ENCODE measurements at places on chromosomes 16 and 17.
A peak's percentile ranks its signal among the peaks of the same experiment; 100 is the strongest.

DNA sequence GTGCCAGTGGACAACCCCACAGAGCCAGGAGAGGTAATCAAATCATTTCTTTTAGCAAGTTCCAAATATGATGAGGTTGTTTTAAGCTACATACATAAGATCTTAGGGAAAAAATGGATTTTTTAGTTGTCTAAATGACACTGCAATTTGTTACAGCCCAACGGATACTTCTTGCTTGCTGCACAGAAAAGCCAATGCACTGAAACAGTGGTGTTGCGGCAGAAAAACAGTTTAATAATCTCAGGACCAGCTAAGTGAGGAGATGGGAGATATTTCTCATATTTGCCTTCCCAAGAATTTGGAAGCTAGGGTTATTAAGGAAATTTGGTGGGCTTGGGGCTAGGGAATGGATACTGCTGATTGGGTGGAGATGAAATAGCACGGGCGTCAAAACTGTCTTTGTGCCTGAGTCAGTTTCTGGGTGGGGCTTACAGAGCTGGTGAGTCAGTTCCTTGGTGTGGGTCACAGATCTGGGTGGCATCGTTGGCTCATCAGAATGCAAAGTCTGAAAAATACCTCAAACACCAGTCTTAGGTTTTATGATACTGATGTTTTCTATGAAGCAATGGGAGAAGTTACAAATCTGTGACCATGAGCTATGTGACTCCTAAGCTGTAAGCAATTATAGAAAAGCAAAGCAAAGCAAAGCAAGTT, 255.4 kb downstream of the IRX3 start:
- no peak for DNase-seq

- DNase-seq = peak; percentile 53
These were observed 72.8 kb upstream of the MED9 start for GRCh38 chr17:17403899-17404576.

DNA sequence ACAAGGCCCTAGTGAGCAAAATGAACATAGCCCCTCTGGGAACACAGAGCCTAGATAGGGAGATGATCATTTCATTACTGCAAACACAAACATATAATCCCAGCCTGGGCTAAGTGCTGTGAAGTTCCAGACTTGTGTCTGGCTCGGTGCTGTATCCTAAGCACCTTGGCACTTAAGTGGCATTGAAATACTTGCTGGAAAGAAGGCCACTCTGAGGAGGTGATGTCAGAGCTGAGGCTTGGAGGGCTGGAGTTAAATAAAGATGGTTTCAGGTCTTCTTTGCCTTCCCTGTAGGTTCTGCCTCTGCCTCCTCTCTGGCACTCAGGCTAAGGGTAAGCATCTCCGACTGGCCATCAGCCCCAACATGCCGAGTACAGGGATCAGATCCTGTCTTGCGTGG, 2.4 kb upstream of the CACNA1G start:
- no peak for DNase-seq

GRCh38 chr17:30415491-30415890, 36.8 kb downstream of the CPD start:
- no peak for DNase-seq

DNA sequence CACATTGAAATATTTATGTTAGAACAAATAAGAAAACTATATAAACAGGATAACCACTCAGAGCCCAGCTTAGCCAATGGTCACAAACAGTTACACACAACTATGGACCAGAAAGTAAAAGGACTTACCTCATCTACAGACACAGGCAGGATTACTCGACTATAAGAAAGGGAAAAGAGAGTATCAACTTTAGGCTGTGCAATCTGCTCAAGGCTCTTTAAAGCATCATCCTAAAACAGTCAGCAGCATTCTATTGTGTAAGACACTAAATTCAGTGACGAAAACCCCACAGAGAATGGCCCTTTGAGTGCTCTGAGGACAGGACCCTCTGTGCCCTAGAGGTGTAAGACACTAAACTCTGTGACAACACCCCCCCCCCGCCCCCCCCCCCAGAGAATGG, 4.2 kb downstream of the PITPNA start:
- no peak for DNase-seq

DNA sequence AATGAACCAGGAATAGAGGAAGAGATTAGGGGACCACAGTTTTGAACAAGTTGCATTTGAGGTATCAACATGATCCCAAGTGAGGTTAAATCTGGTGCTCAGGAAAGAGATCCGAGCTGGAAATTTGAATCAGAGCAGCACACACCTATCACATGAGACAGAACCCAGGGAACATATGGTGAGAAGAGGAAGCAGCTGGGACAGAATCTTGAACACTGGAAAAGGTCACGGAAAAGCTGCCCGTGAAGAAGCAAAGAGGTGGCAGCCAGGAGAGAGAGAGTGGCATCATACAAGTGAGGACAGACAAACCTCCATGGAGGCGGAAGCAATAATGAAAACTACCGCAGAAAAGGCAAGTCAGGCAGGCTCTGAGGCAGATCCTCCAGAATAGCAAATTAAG, 36.1 kb downstream of the USP31 start:
- no peak for DNase-seq

DNA sequence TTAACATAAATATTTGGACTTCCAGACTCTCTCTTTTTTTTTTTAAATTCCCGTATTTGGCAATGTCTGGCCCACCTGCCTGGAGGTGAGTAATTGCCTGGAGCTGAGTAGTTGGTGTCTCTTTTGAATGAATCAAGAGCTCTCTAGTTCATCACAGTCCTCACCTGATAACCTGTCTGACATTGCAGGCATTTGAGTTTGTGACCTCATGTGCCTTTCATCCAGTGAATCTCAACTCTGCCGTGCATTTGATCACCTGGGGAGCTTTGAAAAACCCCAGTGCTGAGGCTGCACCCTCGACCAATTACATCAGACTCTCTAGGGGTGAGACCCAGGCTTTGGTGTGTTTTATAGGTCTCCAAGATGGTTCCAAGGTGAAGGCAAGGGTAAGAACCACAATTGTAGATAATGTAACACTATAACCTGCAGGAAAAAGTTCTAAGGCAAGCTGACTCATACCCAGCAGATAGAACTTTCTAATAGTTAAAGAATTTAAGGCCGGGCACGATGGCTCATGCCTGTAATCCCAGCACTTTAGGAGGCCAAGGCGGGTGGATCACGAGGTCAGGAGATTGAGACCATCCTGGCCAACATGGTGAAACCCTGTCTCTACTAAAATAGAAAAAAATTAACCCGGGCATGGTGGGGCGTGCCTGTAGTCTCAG, 24.5 kb upstream of the HS3ST2 start:
- DNase-seq = no peak

DNA sequence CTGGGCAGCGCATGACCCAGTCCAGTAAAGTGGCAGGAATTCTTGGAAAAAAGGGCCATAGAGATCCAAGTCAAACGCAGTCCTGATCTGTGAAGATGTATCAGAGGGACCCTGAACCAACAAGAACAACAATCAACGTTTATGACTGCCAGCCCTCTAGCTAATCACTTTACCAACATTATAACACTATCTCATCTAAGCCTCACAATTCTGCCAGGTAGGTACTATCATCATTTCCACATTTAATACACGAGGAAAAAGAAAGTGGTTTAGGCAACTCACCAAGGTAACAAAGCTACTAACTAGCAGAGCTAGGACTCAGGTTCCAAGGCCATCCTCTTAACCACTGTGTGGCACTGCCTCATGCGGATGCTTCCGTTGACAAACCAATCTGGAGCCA, 28.1 kb downstream of the TEX2 start:
- DNase-seq = no peak

DNA sequence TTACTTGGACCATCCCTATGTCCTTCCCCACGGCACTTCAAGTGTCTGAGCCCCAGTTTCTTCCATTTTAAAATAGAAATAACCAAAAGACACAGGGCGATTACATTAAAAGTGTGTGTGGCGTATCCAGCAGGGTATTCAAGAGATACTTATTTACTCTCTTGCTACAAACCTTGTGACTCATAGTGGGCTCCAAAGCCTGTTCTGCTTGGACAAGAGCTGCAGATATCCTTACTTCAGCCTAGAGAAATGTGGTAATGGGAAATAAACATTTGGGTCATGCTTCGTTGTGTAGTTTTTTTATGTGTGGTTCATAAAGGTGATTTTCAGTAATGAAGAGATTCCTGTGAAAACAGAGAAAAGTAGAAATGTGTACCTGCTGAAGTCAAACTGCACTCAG, 288.9 kb upstream of the CDH11 start:
- DNase-seq = no peak

DNA sequence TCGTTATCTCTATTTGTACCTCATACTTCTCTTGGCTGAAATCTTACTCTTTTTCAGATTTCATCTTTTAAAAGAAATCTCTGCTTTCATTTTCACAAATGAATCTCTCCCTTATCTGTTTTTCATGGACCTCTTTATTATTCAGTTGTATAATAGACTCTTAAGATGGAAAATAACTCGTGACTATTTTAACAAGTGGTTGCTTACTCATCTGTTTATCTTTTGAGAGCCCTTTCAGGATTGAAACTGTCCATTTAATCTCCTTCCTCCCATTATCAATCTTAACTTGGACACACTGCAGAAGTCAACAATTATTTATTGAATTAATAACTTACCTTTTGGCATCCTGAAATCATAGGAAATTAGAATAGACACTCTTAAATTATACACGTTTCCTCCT, 68.8 kb downstream of the ABCA8 start:
- no peak for DNase-seq

DNA sequence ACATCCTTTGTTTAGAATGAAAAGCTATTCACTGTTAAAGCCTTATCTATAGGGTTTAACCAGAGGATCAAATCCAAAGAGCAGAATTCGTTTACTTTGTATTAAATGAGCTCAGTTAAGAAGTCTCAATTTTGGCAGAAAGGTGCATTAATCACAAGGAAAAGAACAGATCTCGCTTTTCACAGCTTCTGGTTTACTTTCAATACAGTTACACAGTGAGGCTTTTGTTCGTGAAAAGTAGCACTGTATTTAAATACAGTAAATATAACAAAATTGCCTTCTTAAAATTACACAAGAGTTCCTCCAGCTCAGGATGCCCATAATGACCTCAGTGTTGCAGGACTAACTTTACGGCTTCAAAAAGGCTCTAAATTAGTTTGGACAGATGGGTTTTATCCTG, 669.1 kb upstream of the SALL1 start:
- no peak for DNase-seq

DNA sequence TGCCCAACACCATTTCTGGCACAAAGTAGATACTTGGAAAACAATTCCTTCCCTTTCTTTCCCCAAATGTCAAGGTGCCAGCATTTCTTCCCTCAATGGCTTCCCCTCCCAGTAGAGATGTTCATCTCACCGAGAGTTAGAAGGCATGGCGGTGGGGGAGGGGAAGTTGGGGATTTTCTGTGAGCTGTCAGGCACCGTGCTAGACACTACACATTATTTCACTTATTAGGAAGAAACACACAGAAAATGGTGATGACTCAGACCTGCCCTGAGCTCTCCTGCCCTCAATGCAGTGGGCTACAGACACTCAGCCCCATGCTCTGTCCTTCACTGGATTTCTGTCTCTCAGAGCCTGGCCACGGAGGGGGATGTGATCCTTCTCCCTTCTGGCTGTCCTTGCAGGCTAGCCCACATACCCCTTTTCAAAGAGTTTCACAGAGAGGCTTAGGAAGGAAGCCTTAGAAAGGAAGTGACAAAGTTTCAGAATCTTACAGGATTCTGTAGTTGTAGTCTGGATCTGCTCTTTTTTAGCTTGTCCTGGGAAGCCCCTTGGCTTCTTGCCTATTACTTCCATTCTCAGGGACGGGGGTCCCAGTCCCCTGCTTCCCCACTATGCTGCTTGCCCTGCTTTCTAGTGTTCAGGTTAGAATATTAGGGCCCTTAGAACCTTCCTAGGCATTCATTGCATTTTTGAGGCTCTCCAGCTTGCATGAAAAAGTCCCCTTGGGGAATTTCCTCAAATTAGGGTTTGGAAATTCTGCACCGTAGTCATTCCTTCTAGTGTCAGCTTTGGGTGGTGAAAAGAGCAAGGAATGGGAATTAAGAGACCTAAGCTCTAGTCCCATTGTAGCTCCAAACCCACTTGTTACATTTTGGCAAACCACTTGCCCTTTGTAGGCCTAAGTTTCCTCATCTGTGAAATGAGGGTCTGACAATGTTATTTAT, 12.2 kb upstream of the CCL5 start:
- no peak for DNase-seq

DNA sequence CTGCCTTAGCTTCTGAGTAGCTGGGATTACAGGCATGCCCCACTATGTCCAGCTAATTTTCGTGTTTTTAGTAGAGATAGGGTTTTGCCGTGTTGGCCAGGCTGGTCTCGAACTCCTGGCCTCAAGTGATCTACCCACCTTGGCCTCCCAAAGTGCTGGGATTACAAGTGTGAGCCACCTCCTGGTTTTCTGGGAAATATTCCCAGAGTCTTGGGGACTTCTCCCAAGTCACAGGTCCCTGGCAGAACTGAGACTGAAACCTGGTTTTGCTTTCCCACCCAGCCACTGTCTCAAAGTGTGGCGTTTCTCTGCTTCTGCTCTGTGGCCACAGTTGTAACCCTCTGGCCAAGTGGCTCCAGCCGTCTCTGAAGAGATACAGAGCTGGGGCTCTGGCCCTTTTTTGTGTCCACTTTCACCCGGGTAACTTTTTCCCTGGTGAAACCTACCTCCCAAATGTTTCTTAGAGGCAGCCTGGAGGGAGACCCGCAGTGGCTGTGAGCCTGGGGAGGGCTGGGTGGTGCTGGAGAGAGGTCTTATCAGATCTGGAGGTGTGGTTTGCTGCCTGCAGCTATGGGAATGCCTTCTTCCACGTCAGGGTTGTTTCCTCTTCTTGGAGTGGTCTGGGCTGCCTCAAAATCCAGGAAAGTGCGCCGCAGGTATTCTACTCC, 5.1 kb downstream of the KSR1 start:
- DNase-seq = no peak

DNA sequence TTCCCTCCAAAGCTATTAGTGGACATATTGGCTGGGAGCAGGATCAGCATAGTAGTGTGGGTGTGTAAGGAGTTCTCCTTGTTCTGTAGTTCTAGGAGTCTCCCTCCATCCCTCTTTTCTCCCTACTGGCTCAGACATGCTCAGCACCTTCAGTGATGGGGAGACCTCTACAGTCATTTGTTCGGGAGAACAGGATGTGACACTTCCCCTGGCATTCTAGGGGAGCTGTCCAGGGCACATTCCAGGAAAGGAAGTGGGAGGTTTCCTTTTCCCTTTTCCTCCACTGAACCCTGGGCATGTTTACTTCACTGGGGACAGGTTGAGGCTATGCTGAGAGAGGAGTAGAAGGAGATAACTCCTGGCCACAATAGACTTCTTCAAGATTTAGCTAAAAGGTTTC, 86.5 kb downstream of the MYH13 start:
- DNase-seq = no peak

- DNase-seq = no peak
These were observed 47.8 kb downstream of the PDPK1 start for GRCh38 chr16:2585651-2586081.

Data from activated effector memory CD4-positive, alpha-beta T cell treated with Interleukin-2 at 50 U/mL for 16 hours (primary cell).